ENCODE measurements at places on chromosomes 1 and 21. TPM values are rescaled to one million over a fixed set of nuclear protein-coding genes. Genes with fewer than 3 reads are reported as not detected.
A peak's percentile ranks its signal among the peaks of the same experiment; 100 is the strongest.

- DNase-seq, result peak; percentile 53
These were observed 157.3 kb downstream of the SLC30A10 start for GRCh38 chr1:219771080-219771479.

DNA sequence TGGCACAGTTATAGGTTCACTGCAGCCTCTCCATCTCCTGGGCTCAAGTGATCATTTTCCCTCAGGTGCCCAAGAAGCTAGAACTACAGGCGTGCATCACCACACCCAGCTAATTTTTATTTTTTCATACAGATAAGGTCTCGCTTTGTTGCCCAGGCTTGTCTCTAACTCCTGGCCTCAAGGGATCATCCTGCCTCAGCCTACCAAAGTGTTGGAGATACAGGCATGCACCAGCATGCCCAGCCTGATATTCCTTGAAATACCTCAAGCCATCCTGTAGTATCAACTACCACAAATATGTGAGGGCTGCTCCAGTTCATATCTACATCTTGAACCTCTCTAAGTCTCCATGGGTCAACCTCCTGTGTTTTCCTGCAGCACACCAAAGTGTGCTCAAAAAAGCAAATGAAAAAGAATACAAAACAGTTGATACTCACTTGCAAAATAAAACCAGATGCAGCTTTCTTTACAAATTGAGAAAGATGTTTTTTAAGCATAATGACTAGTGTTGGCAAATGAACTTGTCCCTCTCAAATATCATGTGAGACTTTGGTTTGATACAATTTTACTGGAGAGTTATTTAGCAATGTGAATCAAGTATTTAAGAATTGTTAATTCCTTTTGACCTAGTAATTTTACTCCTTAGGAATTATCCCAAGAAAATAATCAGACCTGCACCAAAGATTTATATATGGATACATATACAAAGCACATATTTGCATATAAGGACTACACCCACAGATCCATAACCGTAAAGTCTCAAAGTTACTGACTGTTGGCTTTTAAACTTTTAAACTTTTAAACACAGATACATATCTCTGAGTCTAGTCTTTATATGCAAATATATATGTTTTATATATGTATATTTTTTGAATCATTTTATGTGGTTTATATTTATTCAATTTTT is 197.7 kb downstream of the NRIP1 start:
- DNase-seq, result no peak

DNA sequence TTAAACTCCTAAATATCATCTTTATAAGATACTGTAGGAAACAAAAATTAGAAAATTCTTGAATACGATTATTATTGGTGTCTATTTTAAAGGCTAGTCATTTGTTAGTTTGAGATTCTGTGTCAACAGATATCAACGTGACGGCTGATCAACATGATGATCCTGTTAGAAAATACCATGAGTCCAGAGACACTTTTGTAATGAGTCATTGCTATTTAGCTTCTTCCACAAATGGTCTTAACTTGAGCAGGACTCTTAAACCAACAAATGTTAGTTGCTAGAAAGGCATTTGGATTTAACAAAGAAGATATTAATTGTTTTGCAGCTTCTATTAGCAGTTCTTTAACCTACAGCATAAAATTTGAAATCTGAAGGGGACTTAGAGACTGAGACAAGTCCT is 131.2 kb downstream of the TGFB2 start:
- no peak for DNase-seq

- DNase-seq, result no peak
These were observed 13.7 kb upstream of the RHEX start for GRCh38 chr1:206039046-206039973.

DNA sequence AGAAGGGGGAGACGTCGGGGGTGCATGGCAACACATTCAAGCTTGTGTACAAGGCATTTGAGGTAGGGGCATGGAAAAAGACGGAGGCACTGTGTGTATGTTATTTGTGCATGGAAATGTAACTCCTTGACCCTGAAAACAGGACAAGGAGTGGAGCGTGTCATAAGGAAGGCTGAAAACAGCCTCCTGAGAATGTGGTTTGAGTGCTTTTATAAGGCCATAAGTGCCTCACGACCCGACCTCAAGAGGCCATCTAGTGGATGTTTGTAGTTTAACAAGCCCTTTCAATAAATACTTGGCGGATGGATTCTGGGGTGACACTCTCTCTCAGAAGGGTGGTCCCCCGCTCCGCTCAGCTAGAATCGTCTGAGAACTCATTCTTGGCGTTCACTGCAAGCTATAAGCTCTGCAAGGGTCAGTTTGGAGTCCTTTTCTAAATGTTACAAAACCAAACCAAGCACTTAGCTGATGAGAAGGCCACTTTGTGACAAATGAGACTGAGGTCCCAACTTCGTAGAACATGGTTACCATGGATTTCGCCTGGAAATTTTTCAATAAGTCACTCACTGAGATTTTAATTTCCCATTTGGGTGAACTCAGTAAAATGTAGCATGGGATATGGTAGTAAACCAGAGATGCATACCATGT is 38.8 kb upstream of the CLCA4 start:
- DNase-seq, result no peak

DNA sequence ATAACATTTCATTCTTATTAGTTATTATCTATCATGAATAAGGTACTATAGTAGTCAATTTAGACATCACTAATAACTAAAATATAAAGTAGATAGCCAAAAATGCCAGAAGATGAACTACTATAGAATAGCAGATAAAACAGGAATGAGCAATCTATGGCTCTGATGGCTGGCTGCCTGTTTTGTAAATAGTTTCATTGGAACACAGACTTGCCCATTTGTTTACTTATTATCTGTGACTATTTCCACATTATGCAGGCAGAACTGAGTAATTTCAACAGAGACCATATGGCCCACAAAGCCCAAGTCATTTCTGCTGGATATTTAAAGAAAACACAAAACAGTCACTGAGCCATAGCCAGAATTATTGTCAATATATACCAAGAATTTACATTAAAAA is 222.1 kb downstream of the COL24A1 start:
- no peak for DNase-seq

DNA sequence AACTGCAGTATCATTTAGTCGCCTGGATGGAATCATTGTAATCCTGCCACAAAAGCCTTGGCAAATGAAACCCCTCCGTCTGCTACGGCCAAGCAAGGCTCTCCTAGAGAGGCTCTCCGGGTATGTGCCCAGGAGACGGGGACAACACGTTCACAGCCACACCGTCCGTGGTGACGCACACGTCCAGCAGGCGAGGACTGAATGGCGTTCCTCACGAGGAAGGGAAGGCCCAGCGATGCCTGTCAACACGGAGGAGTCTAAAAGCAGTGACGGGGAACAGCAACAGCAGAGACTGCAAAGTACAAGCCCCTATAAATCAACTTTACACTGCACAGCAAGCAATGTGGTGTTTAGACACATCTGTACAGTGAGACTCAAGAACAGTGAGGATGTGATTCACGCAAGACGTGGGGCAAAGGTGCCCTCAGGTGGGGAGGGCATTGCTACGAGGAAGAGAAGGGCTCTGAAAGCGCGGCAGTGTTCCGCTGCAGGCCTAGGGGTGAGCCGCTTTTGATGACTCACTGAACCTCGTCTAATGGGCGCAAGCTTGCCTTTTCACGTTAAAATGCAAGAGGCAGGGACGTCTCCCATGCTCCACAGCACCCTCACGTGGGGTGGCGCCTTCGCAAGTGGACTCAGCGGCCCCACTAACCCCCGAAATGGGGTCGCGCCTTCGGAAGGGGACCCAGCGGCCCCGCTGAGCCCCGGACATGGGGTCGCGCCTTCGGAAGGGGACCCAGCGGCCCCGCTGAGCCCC is 6.8 kb downstream of the WRAP73 start:
- DNase-seq, result no peak

DNA sequence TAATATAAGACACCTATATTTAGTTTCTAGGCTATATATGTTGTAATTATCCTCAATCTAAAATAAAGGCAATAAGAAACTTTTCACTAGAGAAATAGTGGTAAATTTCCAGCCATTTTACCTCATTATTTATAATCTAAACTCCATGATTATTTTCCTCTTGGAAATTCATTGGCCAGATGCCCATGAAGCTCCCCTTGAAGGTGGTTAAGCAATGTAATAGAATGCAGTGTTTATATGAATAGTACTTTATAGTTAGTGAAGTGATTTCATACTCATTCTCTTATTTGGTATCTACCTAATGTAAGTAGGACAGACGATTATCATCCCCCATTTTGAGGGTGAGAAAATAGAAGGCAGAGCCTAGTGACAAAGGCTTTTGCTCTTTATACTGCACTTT is 26.5 kb downstream of the NFYC start:
- DNase-seq, result no peak

- DNase-seq, result peak; percentile 73
These were observed 60.1 kb upstream of the CYP2J2 start for GRCh38 chr1:59986516-59987310.

GRCh38 chr1:222462601-222463000 is 85.3 kb downstream of the HHIPL2 start:
- no peak for DNase-seq

GRCh38 chr1:243258731-243259130 is 2.9 kb downstream of the SDCCAG8 start:
- no peak for DNase-seq

- DNase-seq, result no peak
These were observed 186.9 kb downstream of the VPS13D start for GRCh38 chr1:12416744-12417143.

The FOXD3 gene
- total RNA-seq, result 8.2 TPM

The FNDC10 gene
- 1.0 TPM for total RNA-seq
